ENCODE measurements at places on chromosomes 2 and 18.

DNA sequence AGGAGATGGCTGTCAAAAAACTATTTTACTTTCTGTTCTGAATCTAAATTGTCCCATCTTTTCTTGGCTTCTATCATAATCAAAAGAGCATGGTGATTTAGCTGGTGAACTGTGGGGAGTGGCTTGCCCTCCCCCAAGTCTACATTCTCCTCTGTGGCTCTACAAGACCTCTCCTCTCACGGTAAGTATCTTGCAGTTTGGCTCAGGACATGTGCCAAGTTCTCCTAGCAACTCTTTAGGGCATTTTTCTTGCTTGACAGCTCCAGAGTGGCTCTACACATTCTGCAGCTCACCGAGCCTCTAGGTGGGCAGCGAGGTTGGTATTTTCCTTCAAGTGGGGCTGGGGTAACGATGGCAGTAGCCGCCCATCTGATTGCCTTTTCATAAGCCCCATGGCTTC is 29.1 kb downstream of the SLC4A5 start:
- DNase-seq = no peak

- no peak for DNase-seq
Observed at GRCh38 chr18:25392192-25392591, 40.2 kb upstream of the ZNF521 start.

- DNase-seq = no peak
Observed at GRCh38 chr2:159140070-159140769, 146.3 kb downstream of the WDSUB1 start.

DNA sequence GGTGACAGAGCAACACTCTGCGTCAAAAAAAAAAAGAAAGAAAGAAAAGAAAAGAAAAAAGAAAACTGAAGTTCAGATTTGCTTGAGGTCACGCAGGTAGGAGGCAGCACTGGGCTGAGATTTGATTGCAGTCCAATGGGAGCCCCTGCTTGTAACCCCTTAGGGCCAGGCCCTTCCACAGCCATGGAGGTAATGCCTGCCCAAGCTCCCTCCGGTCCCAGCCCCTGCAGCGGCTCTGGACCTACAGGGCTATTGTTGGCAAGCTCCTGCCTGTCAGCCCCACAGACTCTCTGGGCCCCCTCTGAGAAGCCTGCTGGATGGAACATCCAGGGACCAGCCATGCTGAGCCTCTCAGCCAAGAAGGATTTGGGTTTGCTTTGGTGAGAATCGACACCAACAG is 12.2 kb downstream of the ZFP36L2 start:
- DNase-seq = no peak

GRCh38 chr18:58966005-58966677 is 101.5 kb downstream of the ZNF532 start:
- DNase-seq = no peak

DNA sequence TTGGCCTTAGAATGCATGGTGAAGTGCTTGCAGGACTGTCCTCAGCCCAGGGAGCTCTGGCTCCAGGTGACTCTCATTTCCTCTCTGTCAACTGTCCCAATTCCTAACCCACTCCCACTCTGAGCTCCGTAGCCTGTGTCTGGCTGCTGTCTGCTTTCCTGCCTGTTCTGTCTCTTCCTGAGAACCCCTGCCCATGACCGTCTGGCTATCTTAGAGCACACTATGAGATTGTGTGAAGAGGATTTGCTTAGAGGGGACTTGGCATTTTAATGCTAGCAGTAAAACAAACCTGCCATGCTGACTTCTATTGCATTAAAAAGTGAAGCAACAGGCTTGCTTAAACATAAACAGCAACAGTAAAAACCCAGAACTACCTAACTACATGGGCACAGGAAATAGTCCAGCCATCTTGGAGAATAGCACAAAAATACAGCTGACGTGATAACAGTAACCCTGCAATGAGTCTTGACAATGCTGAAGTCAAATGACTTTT is 234.7 kb downstream of the PRKCE start:
- DNase-seq = no peak

DNA sequence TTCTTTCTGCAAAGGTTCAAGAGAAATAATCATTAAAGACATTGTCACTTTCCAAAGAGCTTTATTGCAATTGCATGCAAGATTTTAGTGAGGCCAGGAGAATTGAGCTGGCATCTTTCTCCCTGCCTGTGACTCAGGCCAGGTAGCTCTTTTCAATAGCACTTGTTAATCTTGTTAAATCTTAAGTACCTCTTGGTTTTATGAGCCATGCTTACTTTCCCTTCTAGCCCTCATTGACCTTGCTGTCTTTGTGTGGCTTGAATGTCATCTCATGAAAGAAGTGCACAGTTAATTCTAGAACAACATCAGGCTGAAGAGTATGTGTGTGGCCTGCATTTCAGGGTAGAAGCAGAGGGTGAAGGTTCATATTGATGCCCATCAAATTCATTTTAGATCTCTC is 14.8 kb upstream of the LGALSL start:
- no peak for DNase-seq

- DNase-seq = no peak
Observed at GRCh38 chr2:236862961-236863728, 222.5 kb upstream of the COPS8 start.

GRCh38 chr2:39571111-39571731 is 94.5 kb upstream of the TMEM178A start:
- DNase-seq = no peak

- no peak for DNase-seq
Observed at GRCh38 chr2:120438301-120439066, 92.5 kb downstream of the INHBB start.

- no peak for DNase-seq
Observed at GRCh38 chr2:96821113-96821675, 5.1 kb downstream of the CNNM3 start.

DNA sequence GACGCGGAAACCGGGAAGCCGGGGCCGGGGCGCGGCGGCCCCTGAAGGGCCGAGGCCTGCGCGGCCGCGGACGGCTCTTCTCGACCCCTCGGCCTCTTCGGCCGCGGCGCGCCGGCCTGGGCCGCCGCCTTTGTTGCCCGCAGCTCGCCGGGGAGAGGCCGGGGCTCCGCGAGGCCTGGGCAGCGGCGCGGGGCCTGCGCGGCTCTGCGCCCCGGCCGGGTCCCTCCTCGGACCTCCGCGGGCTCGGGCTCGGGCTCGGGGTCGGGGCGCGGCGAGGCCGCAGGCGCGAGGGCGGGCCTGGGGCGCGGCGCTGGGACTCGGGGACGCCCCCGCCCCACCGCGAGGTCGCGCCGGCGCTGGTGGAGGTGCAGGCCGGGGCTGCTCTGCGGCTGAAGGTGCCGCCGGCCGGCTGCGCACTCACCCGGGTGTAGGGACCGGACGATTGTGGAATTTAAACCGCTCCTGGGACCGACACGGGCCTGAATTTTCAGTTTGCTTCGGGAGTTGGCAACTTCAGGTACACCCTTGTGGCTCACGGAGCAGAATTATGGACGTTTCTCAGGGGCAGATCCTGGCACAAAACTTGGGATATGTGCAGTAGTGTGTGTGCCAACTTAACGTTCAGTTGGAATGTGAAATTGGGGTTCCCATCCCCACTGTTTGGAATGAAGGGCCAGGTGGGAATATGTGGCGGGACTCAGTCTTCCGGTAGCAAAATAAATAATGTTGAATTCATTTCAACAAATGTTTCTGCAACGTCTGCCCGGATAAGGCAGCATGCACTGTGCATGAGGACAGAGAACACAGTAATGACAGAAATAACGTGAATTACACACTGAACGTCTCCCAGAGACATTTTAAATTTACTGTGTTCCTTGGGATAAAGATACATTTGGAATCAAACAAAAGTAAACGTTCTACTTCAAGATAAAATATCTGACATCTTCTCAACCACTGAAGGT is 787 bp downstream of the SOCS6 start:
- DNase-seq = no peak

GRCh38 chr2:27263287-27264252 is 723 bp upstream of the SLC30A3 start:
- DNase-seq = no peak

DNA sequence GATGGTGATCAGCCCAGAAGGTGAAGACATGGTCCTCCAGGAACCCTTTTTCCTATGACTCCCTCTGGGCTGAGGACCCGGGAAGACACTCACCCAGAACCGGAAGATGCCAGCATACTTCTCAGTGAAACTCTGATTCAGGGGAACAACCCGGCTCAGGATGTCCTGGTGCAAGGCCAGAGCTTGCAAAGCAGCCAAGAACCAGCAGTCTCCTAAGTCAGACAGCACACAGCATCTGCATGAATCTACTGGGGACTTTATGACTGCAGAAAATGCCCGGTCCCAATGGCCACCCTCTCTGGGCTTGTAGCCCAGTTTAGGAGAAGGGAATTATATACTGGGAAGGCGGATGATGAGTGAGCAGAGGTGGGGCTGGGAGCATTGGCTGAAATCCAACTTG is 15.3 kb downstream of the CAPN14 start:
- no peak for DNase-seq

GRCh38 chr2:237478095-237478494 is 9.0 kb upstream of the MLPH start:
- no peak for DNase-seq

- DNase-seq = no peak
Observed at GRCh38 chr2:222747526-222748160, 76.2 kb downstream of the MOGAT1 start.

DNA sequence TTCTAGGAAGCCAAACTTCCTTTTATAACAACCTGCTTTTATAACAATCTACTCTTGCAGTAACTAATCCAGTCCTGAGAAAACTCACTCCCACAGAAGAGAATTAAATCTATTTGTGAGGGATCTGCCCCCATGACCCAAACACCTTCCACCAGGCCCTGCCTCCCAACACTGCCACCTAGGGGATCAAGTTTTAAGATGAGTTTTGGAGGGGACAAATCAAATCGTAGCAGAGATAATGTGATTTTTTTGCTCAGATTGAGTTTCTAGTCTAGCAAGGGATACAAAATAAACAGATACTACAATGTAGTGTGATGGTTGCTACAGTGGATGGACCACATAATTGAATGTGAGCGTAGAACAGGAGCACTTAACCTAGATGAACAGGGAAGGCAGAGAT is 52.2 kb downstream of the NCOA1 start:
- DNase-seq = no peak

GRCh38 chr18:61831071-61831470 is 61.7 kb downstream of the RNF152 start:
- DNase-seq = no peak

- no peak for DNase-seq
Observed at GRCh38 chr2:66929632-66930338, 467.3 kb upstream of the ETAA1 start.

DNA sequence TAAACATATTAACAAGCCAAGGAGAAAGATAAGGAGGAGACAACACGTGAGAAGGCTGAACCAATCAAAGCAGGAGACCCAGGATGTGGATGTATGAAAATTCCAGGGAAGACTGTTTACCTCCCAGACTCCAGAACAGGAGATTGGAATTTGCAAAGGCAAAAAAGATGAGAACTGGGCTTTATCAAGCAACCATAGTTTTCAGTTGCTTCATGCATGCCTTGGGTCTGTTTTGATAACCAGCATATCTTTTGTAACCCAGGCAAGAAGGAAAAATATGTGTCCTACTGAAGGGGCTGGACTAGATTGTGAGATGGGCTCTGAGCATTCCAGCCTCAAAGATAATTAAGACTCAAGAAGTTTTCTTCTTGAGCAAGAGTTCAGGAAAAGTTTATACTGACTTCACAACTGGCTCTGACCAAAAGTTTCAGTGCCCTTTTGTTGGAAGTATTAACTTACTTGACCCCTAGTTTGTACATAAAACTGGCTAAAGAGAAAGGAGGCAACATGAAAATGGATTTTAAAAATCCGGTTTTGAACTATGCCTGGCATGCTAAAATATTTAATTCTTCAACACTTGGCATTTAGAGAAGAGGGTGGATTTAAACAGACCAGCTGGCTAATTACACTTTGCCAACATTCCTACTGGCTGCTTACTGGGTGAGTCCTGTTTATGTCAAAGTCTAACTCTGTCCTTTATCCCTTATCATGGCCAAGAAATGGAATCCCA is 79.3 kb upstream of the CD28 start:
- DNase-seq = no peak

DNA sequence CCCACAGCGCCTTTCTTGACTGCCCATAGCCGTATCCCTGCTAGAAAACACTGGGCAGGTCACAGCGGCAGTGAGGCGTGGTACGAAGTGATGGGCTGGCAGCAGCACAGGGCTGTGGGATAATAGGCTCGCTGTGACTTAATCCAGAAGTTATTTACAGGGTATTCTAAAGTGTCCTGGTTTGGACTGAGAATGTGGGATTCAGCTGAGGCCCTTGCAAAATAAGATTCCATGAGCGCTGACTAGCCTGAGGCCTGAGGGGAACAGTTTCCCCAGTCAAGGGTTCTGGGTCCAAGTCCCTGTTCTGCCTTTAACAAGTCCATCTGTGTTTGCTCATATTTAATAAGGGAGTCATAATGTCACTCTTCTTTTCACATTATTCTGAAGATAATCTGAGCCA is 34.6 kb downstream of the SETBP1 start:
- DNase-seq = no peak

- no peak for DNase-seq
Observed at GRCh38 chr2:3224681-3225080, 152.9 kb downstream of the EIPR1 start.

GRCh38 chr18:59142274-59142673 is 2.6 kb downstream of the SEC11C start:
- DNase-seq = no peak

DNA sequence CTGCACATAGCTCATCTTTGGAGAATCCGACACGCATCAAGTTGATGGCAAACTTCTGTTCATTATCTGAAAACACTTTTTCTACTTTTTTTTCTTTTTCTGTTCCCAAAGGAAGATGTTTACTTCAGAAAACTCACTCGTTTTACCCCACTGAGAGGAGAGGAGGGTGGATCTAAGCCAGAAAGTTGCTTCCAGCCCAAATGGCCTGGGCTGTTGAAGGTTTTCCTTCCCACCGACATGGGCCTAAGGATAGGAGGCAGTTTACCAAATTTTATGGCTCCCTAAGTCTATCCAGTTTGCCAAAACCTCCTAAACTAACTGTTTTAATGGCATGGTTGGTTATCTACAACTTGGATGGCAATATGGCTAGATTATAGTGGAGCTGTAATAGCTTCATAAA is 70.4 kb downstream of the DDX1 start:
- no peak for DNase-seq

DNA sequence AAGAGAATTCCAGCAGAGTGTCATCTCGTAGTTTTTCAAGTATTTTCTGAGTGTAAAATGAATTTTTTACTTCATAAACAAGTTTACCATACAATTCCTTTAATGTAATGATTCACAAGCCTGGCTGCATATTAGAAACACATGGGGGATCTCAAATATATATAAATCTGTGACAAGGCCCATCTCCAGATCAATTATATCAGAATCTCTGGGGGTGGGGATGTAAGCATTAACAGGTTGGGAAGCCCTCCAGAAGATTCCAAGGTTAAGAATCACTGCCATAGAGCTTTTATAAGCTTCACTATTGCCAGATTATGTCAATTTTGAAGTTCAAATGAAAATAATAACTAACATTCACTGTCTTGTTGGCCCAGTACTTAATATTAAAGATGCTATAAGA is 111.2 kb downstream of the BAZ2B start:
- DNase-seq = no peak

Data from cortex of kidney (tissue), 1 donor.